ENCODE measurements at places on chromosomes 7 and 10.

- DNase-seq = no peak
These were observed 423 bp downstream of the LSM5 start for GRCh38 chr7:32489788-32490126.

DNA sequence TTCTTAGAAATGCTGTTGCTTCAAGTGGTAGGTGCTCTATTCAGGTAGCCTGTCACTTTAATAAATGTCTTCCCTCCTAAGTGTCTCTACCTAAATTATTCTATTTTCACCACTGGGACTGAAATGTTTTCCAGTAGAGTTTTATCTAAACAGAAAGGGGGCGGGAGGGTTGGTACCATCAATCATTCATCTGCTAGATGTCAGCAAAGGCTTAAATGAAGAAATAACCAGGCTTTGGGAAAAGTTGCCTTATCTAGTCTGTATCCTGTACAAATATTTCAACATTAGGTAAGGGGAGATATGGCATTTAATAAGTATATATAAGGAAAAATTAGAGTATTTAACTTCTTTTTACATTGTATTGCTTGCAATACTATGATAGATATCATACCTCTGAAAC, 51.8 kb downstream of the VTI1A start:
- DNase-seq = no peak

DNA sequence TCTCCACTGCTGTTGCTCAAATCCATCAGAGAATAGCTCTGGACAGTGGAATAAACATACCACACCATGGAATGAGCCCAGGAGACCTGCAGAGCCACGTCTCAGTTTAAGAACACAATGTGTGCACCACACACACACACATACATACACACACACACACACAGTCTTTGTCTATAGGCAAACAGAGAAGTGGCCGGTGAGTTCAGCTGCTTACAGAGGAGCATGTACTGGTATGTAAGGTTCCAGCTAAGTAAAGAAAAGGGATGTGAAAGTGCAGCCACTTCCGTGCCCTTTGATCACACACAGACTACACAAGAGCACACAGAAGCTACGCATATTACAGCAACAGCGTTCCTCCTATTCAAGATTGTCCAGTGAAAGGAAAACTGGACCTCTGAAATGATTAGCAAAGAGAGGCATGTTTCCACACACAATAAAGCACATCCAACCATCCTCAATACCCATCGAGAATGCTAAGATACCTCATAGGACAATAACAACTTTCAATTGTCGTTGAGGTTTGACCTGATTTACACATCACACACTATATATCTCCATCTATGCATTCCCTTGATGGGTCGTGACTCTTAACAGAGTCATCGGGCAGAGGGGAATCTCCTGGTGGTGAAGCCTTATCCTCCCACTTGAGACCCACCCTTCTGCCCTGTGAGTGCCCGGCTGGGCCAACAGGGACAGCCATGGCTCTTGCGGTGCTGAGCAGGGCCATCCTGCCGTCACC, 23.6 kb downstream of the SLC35B4 start:
- DNase-seq = no peak

DNA sequence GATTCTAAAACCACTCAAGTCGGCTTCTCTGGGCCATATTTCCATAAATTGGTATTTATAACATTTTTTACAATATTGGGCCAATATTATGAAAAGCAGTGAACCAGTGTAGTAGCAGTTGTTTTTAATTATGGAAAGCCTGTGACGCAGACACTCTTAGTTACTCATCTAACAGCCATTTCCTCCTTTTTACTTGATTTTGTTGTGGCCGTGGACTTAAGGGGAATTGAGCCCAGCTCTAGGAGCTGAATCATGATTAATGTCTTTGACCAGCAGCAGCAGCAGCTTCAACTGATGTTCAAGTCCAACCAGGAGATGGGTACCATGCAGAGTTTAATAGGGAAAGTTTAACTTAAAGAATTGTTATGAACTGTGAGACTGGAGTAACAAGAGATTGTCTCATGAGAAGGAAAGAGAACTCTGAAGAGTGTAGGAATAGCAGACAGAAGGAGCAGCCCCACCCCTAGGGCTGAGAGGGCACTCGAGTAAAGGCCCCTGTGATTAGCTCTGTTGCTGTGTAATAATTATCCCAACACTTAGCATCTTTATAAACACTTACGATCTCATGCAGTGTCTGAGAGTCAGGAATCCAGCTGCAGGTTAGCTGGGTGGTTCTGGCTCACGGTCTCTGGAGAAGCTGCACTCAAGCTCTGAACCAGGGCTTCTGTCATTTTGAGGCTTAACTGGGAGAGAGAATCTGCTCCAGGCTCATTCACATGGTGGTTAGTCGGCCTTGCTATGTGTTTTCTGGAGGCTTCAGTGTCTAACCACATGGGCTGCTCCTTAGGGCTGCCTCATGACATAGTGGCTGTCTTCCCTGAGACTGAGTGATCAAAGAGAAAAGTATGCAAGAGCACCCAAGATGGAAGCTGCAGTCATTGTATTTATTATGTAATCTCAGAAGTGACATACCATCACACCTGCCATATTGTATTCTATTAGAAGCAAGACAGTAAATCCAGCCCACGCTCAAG, 4.6 kb downstream of the LANCL2 start:
- no peak for DNase-seq

GRCh38 chr10:24215196-24215595, 6.3 kb downstream of the KIAA1217 start:
- DNase-seq = no peak

DNA sequence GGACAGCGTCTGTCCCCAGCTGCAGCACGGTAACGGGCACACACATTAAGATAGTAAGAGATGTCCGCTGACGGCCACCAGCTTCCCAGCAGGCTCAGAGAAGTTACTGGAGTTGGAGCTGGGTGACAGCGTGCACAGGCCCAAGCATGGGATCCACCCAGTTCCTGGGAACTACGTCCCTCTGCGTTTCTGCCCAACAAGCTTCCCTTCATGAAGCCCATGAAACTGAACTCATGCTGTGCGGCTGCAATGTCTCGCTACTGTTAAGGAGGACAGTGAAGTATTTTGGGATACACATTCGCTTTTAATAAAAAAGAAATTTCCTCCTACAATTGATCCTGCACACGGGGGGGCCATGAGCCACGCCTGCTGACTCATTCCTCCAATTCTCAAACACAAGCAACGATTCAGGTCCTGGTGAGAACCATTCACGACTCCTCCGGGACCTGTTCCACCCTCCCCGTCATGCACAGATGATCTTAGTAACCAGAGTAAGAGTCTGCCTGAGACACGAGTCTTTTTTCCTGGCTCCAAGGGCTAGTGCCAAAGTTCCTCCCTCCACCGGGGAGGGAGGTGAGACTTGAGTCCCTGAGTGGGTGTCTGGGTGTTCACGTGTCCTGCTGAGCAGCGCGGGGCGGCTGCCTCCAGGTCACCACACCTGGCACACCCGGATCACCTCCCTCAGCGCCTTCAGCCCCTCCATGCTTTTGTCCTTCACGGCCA, 2.6 kb downstream of the PSMG3 start:
- no peak for DNase-seq

GRCh38 chr7:101243646-101244374, 1.1 kb downstream of the FIS1 start:
- no peak for DNase-seq

DNA sequence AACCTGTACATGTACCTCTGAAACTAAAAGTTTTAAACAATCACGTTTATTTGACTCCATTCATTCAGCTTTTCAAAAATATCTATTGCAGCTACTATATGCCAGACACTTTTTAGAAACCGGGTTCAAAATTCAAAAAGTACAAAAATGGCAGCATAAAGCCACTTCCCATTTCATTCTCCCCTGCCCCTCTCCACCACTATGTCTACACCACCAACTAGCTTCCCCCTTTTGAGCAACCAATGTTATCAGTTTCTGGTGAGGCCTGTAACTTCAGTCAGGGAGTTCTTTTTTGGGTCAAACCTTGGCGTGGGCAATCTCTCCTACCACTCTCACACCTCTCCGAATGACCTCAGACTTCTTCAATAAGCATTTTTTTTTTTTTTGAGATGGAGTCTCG, 11.5 kb upstream of the HHEX start:
- no peak for DNase-seq

GRCh38 chr7:74051629-74052410, 23.8 kb downstream of the ELN start:
- DNase-seq = no peak

DNA sequence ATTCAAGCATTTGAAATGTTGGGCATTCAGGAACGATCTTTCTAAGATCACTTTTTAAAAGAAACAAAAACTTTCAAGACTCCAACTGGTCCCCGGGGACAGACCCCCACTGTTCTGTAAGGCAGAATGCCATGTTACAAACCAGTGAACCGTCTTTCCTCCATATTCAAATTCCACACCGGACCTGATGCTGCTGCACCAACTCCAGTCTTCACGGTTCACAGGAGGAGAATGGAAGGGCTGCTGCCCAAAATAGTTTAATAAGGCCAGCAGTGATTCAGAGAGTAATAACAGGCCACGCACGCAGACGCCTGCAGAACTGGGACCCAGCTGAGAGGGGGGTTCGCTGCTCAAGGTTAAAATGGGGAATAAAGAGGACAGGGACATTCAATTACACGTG, 47.2 kb downstream of the OSBPL3 start:
- DNase-seq = no peak

- no peak for DNase-seq
These were observed 76.6 kb downstream of the AMPH start for GRCh38 chr7:38554586-38554985.

DNA sequence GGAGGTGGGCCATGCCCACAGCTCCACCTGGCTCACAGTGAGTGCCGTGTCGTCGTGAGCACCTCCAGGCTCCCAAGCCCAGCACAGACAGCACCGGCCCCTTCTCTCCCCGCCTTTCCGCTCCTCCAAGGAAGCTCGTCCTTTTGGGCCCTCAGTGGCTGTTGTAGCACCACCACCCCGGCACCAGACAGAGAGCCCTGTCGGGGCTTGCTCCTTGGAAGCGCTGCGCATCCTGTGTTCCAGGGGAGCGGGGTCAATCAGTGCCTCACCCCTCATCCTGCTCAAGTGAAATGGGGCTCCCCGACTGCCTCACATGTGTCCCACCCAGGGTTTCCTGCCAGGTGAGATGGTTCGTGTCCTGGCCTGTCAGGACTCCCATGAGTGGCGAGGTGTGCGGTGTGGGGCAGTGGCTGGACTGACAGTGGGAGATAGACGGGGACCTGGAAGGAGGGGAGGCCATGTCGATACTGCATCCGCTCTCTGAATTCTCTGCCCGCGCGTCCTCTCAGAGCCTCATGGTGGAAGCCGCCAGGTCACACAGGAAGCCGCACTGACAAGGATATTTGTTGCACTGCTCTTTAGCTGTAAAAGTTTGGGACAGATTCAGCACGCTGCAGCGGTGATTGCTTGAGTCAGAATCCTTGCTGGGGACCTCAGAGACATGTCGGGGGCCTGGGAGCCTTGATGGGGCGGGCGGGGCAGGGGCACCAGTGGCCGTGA, 107.1 kb downstream of the INPP5A start:
- no peak for DNase-seq

GRCh38 chr7:106346167-106346677, 61.4 kb upstream of the NAMPT start:
- DNase-seq = no peak

DNA sequence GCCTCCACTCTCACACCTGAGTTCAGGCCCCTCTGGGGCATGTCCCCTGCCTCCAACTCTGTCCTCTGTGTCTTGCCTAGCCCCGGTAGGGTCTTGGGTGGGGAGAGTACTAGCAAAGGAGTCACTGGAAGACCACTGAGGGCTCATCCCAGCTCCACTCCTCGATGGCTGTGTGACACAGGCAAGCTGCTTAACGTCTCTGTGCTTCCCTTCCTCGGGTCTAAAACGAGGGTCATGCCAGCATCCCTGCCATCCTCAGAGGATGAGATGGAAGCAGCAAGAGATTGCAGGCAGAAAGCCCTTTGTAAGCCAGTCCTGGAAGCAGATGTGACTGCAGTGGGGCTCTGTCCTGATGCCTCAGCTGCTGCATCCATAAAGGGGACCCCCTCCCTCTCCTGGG, 15.2 kb upstream of the C10orf105 start:
- DNase-seq = no peak

DNA sequence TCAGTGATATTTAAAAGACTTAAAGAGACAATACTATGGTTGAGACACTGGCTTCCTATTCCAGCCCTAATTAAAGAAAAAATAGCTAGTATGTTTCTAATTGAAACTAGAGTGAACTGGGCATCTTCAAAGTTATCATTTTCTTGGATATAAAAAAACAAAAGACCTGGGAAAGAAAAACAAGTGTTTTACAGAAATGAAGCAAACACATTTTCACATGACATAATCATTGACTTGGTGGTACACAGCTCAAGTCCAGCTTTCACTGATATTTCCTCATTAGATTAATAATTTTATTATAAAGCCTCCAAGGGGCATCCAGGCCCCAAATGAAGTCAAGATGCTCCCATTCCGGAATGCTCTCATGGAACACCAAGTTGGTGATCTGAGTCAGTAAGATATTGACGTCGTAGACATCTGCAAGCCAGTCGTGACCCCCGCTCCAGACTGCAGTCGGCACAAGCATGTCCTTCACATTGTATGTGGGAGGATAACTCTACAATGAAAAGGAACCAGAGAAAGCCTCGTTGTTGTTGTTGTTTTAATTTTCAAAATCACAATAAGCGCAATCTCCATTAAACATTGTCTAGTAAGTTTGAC, 7.5 kb upstream of the CH25H start:
- no peak for DNase-seq

GRCh38 chr10:5774987-5775620, 38.1 kb downstream of the GDI2 start:
- DNase-seq = no peak

DNA sequence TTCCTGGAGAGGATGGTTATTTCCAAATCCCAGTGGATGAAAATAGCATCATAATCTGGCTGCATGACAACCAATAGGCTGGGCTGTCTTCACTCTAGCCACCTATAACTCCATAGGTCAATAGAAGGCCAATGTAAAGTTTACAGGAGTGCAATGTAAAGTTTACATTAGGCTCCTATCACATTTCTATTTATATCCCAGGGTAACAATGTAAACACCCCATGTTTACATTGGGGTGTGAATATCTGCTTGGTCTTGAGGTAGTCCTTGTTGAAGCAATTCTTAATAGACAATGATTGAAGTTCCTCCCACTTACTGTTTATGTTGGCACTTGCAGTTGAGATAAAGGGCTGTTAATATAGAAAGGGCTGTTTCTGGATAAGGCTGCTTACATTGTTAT, 21.5 kb downstream of the CH25H start:
- DNase-seq = no peak

DNA sequence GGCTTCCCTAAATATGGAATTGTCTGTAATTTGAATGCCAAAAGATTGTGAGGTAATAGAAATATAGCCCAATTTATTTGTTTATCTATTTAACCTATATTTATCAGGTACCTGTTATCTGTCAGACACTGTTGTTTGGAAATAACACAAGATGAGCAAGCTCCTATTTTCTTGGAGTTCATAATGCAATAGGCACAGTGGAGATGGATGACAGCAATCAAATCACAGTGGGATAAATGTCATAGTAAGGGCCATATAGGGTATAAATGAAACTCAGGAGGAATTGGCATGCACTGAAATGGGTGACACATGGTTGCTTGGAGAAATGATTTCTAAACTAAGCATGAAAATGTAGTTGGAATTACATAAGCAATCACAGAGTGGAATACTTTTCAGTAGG, 761.8 kb upstream of the MBL2 start:
- DNase-seq = no peak
